Activated T-cell treated with anti-CD3 and anti-CD28 coated beads for 48 hours (primary cell): ENCODE measurements at places on chromosomes 2 and 18.
A peak's percentile ranks its signal among the peaks of the same experiment; 100 is the strongest.

GRCh38 chr2:209553913-209554312, 130.1 kb downstream of the MAP2 start:
- DNase-seq = no peak

DNA sequence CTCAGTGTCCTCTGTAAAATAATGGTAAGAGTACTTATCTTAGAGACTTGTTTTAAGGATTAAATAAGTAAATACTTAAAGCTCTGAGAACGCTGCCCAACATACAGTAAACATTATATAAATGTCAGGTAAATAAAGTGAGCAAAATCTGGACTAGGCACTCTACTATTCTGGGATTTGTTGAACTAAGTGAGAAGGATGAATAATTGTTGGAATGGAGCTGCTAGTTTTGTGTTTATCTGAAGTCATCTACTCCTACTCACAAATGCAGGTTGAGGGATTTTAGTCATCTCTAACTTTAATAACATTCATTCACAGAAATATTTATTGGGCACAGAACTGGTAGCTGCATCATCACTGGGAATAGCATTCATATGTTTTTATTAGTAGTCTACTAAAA, 103.4 kb downstream of the MEIS1 start:
- no peak for DNase-seq

DNA sequence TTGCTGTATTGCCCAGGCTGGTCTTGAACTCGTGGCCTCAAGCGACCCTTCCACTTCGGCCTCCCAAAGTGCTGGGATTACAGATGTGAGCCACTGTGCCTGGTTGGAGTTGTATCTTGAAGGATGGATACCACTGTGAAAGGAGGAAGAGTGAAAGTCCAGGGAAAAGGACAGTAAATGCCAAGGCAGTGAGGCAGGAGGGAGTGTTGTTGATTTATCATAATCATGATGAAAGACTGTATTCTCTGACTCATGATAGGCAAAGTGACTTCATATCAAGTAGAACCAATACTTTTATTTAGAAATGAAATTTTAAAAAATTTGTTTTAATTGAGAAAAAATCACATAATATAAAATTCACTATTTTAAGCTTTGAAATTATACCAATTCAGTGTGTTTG, 162.3 kb downstream of the ARHGAP28 start:
- no peak for DNase-seq

- DNase-seq = no peak
These were observed 47.7 kb downstream of the OSBPL6 start for GRCh38 chr2:178241844-178242551.

GRCh38 chr2:101901241-101901640, 90.5 kb upstream of the IL1R2 start:
- DNase-seq = no peak

DNA sequence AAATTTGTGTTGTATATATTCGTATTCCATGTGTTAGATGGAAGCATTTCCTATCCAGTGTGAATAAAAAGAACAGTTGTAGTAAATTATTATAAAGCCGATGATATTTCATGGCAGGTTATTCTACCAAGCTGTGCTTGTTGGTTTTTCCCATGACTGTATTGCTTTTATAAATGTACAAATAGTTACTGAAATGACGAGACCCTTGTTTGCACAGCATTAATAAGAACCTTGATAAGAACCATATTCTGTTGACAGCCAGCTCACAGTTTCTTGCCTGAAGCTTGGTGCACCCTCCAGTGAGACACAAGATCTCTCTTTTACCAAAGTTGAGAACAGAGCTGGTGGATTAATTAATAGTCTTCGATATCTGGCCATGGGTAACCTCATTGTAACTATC, 138.8 kb downstream of the GFPT1 start:
- DNase-seq = no peak

DNA sequence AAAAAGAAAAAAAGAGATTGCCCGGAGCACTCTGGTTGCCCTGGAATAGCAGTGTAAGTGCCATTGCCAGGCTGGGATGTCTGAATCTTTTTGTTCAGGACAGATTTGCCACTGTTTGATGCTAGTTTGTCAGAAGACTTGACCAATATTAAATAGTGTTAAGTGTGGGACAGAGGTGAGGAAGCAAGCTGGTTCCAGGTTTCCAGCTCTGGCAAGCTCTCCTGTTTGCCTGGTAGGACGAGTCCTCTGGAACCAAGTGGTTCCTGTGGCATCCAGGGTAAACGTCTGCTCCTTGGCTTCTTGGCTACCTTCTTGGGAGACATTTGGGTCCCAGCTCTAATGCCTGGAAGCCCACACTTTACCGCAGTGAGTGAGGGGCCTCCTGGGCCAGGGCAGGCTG, 20.8 kb upstream of the IGFBP5 start:
- no peak for DNase-seq

GRCh38 chr2:82139979-82140611, 1835.5 kb upstream of the LRRTM1 start:
- no peak for DNase-seq

- no peak for DNase-seq
These were observed 5.2 kb downstream of the CTDP1 start for GRCh38 chr18:79684787-79685186.

DNA sequence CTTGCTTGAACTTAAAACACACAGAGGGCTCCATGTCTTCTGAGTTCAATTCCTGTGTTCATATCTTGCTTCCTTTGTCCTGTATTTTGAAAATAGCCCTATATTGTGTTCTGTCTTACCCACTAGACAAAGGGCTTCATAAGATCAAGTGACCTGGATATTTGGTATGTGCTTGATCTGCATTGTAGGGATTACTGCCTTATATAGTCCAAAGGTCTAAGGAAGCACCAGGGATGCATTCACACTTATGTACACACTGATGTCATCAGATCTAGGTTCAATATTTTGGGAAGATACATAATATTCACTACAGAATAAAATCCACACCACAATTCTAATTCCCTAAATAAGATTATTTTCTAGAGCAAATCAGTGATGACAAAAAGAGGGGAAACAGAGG, 278.0 kb upstream of the KYNU start:
- no peak for DNase-seq

GRCh38 chr2:174972924-174973323, 32.3 kb downstream of the CHN1 start:
- DNase-seq = no peak

GRCh38 chr2:234083572-234084348, 33.3 kb downstream of the SPP2 start:
- DNase-seq = no peak

DNA sequence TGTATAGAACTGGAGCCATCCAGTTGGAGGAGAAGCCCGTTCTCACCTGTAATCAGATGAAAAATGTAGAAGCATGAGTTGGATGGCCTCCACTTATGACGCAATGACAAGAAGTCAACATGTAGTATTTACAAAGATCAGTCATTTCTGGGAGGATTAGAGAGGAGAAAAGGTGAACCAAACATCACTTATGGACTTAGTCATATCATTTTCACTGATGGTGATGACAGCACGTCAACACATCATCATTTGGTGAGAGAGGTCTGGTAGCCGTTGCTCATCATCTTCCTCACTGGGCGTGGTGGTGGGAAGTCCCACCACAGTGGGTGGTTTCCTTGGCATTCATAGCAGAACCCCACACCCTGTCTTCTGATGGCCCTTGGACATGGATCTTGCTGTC, 264.2 kb upstream of the EPAS1 start:
- DNase-seq = peak; percentile 52

DNA sequence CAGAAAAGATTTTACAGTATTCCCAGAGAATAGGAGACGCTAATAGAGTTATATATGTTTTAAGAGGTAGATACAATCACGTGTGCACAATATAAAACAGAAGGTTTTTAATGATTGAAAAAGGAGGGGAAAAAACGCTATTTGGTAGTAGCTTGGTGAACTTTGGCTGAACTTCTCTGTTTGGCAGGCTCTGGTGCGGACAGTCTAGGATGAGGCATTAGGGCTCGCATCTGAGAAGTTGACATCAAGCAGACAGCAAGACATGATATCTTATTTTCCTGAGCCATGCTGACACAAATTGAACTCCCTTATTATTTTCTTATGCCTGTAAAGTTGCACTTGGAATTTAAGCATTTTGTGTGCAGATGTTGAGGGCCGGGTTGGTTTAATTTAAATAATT, 176.6 kb downstream of the EN1 start:
- DNase-seq = no peak

- no peak for DNase-seq
These were observed 519.9 kb downstream of the RNF144A start for GRCh38 chr2:7437141-7437540.

- no peak for DNase-seq
These were observed 174.4 kb downstream of the TMEM18 start for GRCh38 chr2:502831-503230.

GRCh38 chr18:54718408-54718773, 109.9 kb upstream of the RAB27B start:
- DNase-seq = no peak

GRCh38 chr18:34818064-34818463, 108.0 kb downstream of the DTNA start:
- DNase-seq = no peak

GRCh38 chr2:42905341-42906110, 113.1 kb upstream of the HAAO start:
- no peak for DNase-seq

DNA sequence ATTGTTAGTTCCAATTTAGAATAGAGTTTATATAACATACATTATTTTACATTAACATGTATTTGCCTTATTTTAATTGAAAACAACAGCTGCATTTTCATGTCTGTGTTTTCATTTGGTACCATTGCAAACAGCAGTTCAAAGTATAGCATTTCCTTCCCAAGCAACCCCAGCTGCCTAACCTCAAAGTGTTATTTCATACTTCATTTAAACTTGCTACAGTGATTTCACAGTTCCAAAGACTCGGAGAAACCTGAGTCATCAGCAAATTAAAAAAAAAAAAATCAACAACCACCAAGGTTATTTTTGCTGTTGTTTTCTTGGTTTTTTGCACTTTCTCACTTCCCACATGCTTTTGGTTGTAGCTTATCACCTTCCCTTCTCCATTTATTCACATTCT, 236.5 kb upstream of the SPHKAP start:
- no peak for DNase-seq

DNA sequence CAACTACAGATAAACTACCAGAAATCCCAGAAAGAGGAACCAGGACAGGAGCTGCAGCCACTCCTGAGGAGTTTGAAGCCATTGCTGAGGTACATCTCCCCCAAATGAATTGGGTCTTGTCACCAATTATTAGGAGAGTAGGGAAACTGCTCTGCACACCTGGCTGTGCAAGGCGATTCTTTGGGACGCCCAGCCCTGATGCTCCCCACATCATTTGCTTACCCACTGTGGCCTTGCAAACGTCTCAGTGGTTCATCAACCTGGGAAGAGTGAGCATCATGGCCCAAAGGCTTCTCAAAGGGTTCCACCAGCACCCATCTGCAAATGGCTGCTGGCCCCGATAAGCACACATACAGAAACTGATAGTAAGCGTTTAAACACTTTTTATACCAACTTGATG, 21.8 kb upstream of the DCDC2C start:
- DNase-seq = no peak

- no peak for DNase-seq
These were observed 57.0 kb downstream of the ZNF407 start for GRCh38 chr18:74654638-74655037.

GRCh38 chr2:11564816-11565567, 31.1 kb downstream of the GREB1 start:
- DNase-seq = no peak

GRCh38 chr2:241191081-241191480, 2.6 kb downstream of the ANO7 start:
- DNase-seq = no peak

GRCh38 chr2:74593826-74594772, 39.6 kb downstream of the DOK1 start:
- DNase-seq = no peak

- no peak for DNase-seq
These were observed 159.2 kb upstream of the ALKAL2 start for GRCh38 chr2:446963-447530.

- DNase-seq = no peak
These were observed 88.9 kb upstream of the CRIM1 start for GRCh38 chr2:36266536-36267121.

DNA sequence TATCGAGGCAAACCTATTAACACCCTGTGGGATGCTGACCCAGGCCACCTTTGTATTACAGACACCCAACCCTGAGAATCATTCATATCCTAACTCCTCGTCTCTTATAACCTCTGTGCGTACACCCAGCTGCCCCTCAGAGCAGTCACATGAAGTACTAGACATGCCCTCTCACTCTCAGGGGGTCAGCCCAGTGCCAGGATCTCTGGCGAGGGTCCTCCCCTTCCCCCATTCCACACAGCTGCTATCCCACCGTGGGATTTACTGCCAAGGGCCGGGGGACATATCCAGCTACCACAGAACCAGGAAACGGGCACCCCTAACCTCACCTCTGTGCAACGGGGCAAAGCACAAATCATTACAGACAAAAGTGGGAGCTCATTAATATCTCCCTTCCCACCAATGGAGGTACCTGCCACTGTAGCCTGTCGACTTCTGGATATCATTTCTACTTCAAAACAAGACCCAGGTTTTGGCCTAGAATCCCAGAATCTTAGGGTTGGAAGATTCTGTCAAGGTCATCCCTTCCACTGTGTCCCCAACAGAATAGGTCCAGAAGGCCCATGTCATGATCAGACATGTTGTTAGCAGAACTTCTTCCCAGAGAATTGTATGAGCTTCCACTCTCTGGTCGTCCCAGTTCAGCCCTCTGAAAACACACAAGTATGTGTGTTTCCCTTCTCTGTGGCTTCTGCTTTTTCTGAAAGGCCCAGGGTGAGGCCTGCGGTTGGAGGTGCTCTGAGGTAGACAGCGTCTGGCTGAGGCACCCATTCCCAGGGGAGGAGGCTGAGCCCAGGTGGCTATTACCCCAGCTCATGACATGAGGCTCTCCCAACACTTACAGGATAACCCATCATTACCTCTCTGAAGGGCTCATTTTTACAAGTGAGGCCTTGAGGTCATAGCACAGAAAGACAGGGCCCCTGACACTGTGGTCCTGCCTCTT, 1.7 kb downstream of the TMBIM1 start:
- peak; percentile 29 for DNase-seq

DNA sequence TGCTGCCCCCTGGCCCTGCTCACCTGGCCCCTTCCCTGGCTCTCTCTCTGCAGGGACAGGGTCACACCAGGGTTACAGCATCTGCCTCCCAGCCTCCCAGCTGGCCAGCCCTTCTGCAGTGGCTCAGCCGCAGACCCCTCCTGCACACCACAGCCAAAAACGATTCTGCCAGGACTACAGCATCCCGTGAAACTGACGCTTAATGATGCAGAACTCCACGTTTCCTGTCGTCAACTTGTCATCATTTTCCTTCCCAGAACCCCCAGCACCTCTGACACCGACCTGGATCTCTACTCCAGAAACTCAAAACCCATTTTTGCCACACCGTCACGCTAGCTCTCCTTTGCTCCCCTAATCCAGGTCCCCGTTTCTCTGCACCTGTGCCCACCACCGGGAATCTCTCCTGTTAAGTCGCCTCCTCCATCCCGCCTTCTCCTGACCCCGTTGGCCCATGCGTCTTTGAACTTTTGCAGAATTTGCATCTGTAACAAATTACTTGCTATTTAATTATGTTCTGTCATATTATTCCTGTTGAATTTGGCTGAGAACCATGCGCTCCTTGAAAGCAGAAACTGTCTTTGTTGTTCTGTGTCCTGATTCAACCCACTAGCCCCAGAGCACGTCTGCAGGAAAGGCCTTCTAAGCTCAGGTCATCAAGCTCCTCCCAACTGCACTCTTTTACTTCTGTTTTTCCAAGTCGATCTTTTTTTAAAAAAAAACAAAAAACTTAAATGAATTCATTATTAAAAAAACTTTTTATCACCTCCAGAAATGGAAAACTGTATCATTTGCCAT, 173.2 kb upstream of the COPS8 start:
- no peak for DNase-seq

- no peak for DNase-seq
These were observed 94.5 kb upstream of the TTC39C start for GRCh38 chr18:23920054-23920453.
